ENCODE measurements at places on chromosomes 12 and 14.
A peak's percentile ranks its signal among the peaks of the same experiment; 100 is the strongest.

DNA sequence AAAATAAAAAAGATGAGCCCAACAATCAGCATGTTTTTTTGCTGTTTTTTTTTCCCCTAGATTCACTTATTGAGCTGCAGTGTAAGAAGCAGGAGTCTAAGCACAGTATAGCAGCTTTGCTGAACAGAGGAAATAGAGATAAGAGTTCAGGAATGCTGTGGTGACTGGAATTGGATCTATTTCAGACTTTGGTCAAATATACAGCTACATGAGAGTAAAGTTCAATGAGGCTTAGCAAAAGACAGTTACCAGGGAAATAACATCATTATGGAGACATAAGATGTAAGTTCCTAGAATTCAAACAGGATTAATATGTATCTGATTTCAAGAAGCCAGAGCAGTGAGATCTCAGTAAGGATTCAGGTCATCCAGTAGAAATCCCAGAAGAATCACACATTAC is 613.0 kb downstream of the RPS29 start:
- no peak for DNase-seq

DNA sequence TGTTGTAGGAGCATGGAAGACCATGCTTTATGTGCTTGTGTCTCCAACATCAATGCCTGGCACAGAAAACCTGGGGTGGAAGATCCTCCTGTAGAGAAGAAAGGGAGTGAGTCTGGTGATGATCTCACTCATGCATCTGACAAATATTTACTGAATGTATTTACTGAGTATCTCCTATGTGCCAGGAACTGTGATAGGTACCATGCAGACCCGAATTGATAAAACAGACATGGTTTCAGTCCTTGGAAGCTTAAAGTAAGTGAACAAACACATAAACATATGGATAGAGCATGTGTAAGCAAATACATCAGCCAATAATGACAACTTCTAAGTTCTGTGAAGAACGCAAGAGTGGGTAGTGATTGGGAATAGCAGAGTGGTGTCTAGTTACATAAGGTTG is 117.0 kb upstream of the CCDC198 start:
- no peak for DNase-seq

- DNase-seq = no peak
Measured at GRCh38 chr14:24908592-24909236, 141.2 kb downstream of the STXBP6 start.

- DNase-seq = no peak
Measured at GRCh38 chr12:53045696-53046045, 4.2 kb upstream of the TNS2 start.

GRCh38 chr12:51910691-51911090 is 3.4 kb downstream of the ACVRL1 start:
- DNase-seq = no peak

DNA sequence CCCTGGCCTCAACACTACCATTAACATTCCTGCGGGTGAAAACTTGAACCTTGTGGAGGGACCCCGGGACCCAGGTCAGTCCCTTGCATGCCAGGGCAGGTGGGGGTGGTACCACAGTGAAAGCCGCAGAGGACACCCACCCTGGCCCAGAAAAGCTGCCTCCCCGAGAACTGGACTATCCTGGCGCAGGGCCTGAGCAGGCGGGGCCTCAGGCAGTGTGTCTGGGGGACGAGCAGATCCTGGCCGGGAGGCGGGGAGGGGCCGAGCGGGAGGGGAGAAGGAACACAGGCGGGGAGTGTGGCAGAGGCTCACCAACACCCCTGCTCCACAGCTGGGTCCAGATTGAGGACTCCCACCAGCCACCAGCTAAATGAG is 10.0 kb downstream of the AHNAK2 start:
- DNase-seq = no peak

DNA sequence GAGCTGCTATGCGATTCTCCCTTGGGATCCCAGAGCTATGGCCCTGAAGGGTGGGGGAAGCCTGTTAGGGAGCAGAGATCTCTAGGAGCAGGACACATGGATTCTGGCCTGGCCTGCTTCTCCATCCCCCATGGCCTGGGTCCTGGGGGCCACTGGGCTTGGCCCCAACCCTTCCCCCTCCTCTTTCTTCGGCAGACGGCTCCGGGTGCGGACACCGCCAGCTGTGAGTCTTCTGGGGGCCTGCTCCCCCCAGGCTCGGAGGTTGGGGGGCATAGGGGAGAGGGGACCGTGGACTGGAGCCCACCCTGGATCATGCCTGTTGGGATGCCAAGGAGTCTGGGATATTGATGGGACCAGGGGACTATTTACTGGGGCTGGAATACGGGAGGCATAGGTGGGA is 9.0 kb downstream of the PRPF40B start:
- DNase-seq = no peak

- DNase-seq = no peak
Measured at GRCh38 chr12:61956545-61956944, 303.7 kb upstream of the USP15 start.

DNA sequence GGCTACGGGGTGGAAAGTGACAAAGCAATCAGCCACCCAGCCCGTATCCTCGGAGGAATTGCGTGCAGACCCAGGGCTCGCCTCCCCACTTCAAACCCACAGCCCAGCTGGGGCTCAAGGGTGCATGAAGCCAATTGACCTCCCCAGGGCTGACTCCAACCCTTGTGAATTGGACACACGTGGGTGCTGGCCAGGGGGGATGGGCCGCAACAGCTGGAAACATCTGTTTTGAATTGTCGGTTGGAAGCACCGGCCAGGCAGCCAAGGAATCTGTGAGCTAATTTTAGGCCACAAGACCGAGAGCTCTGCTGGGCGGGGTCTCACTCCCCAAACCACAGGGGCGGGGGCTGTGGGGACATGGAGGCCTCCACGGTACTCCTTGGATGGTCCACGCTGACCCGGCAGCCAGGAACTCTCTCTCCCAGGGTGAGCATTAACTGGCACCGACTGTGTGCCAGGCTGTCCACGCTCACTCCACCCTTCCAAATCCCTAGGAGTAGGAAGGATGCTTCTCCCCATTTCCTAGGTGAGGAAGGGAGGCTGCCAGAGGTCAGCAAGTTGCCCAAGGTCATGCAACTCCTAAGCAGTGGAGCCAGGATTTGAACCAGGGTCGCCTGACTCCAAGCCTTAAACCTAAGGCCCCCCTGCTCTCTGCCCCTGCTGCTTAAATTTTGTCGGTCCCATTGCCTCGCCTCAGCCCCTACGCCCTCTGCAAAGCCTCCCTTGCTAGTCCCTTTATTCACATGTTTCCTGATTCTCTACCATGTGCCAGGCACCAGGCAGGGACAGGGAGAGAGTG is 11.9 kb upstream of the TMEM119 start:
- DNase-seq = no peak

DNA sequence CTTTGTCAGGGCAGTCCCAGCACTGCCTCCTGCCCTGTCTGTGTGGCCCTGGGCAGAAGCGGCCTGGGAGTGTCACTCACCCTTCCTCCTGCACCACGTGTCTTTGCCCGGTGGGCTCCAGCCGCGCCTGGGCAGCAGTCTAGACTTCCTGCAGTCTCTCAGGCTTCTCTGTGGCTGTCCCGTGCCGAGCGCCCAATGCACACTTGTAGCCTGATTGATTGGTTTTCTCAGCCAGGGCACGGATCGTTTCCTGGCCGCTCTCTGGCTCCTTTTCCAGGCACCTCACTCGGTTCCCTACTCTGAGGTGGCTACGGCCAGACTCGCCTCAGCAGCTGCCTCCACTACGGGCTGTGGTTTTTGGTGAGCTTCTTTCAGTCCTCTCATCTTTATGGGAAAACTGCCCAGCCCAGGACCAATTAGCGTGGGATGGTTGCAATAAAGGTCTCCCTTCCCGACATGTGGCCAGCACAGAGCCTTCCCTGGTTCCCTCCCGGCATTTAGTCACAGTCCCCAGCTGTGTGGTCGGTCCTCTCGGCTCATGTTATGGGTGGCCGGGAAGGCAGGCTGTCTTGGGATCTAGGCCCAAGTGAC is 133.1 kb downstream of the CACNA1C start:
- no peak for DNase-seq

DNA sequence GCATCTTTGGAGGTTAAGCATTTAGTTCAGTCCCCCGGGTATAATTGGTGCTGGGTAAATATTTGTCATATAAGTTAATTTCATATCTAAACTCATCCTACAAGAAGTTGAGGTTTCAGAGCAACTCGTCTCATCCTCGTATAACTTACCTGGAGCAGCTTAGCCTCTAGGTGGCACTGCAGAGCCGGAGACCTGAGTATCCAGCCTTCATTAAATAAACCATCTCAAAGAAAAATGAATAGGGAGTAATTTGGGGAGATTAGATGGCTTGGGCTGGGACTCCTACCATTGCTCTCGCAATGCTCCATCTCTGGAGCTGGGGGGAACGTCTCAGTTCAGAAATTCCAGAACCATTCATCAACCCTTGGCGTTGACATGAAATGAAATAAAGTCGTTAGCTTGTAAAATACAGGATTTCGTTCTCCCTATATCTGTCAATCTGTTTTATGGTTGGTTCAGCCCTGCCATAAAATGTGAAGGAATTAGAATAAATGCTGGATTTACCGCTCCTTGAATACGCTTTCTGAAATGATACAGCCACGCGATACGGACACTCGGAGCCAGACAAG is 122.9 kb upstream of the TMEM132D start:
- DNase-seq = no peak

- no peak for DNase-seq
Measured at GRCh38 chr14:101997429-101998336, 33.3 kb downstream of the DYNC1H1 start.

DNA sequence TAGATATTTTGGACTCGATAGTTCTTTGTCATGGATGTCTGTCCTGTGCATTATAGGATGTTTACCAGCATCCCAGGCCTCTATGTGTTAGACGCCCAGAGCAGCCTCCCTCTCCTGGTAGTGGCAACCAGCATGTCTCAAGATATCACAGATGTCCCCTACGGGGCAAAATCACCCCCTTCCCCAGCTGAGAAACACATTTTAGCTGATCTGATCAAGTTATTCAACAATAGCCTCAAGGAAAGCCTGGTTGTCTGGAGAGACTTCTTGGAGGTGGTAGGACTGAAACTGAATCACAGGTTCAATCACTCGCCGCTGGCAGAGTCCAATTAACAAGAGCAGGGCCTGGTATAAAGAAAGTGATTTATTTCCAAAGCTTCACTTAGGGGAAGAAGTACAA is 17.6 kb downstream of the BDKRB1 start:
- DNase-seq = no peak

DNA sequence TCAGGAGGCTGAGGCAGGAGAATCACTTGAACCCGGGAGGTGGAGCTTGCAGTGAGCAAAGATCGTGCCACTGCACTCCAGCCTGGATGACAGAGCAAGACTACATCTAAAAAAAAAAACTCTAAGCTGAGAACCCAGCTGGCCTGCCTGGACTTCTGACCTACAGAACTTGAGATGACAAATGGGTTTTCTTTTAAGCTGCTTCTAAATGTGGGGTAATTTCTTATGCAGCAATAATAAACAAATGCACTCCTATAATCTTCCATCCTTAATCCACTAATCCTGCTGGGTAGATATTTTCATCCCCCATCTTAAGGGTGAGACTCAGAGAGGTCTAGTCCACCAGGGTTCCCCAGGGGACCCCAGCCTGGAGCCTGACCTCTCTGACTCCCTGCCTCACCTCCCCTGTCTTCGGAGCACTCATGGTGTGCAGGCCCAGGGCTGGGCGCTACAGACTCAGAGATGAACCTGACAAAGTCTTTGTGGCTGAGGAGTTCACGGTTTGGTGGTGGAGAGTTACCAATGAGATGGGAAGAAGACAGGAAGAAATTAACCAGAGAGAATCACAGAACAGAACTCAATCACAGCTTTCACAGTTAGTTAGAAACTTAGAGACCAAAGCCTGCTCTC is 39.7 kb upstream of the BDKRB2 start:
- no peak for DNase-seq

DNA sequence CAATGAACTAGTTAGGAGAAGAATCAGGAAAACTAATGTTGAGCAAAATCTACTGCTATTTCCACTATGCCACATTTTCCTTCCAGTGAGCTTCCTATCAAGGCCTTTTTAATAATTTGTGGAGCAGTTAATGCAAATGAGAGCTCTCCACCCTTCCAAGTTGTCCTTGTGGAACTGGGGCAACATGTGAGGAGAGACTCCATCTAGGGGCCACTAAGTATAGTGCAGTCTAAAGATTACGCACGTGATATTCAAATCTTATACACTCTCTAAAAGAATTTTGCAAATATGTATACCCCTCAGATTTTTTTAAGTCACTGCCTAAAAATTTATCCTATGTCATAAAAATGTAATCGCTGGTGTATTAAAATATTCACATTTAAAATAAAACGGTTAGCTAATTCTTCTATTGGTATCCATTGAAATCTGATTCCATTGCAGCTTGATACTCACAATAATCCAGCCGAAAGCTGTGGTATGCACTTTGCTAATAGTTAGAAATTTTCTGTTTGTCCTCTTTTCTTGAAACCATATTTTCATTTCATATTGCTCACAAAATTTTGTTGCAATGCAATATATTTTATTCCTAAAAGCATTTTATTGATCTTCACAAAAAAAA is 100.1 kb downstream of the PAH start:
- peak; percentile 42 for DNase-seq

- DNase-seq = no peak
Measured at GRCh38 chr12:1917172-1918070, 1.0 kb downstream of the CACNA2D4 start.

DNA sequence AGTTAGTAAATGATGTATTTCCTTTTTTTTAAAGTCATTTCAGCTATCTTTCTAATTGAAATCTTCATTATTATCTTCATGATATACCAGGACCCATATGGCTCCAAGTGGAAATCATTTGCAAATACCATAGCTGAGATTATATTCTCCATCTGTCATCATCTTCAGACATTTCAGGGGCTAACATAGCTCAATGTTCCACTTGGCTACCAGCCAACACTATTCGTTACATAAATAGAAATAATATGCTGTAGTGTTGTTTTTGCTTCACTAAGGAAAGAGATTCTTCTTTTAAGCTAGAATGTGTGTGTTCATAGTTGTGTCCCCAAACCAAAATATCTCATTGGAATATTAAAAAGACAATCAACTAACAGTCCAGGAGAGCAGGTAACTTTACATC is 225.1 kb downstream of the DIO2 start:
- no peak for DNase-seq

GRCh38 chr14:94676495-94677185 is 64.4 kb downstream of the SERPINA3 start:
- DNase-seq = no peak

DNA sequence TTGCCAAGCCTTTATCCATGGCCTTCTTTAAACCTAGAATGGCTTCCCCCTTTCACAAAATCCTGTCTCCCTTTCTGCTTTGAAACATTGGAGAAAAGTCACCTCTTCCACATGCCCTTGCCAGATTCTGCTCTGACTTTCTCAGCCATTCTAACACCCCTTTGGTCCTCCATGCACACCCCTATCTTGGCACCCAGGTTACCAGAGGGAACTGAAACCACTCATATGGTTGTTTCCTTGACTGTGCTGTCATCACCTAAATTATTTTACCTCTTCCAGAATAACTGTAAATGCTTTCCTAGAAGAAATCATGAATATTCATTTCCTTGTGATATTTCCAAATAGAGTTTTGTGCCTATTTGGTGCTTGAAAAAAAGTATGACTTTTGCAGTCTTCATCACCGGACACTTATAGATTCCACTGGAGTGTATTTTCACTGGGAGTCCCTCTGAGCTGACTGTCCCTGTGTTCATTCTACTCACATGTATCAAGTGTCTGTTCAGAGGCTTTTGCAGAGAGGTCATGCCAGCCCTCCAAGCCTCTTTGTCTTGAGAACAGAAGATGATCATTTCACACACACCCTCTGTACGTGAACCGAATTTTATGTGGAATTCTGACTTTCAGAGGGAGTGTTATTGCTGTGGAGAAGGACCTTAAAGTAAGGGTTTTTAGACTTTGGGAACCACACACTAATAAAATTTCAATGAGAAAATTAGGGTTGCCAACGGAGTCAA is 74.1 kb downstream of the PLXNC1 start:
- DNase-seq = no peak

Measured in SK-N-MC (cell line).